ENCODE measurements at places on chromosomes 13 and 19. TPM values are rescaled to one million over a fixed set of nuclear protein-coding genes. Genes with fewer than 3 reads are reported as not detected.

- no peak for DNase-seq
Observed at GRCh38 chr19:55216461-55217198, 7.3 kb upstream of the PTPRH start.

DNA sequence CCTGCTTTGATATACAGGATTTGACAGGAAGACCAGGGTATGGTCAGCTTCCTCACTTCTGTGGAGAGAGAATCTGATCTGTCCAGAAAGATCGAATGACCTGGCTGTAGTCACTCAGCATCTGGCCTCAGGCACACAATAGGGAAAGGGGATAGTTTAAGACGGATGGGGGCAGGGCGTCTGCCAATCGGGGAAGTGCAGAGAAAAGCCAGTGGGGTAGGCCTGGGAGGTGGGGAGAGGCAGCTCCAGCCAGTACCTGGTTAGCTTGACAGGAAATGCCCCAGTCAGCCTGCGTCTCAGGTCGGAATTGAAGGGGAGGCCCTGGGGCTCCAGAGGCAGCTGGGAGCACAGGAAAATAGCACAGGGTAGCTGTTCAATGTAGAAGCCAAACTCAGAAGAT lies 12.4 kb downstream of the ZNF444 start:
- DNase-seq = no peak

GRCh38 chr19:11971041-11971440 lies 6.2 kb downstream of the ZNF763 start:
- no peak for DNase-seq

DNA sequence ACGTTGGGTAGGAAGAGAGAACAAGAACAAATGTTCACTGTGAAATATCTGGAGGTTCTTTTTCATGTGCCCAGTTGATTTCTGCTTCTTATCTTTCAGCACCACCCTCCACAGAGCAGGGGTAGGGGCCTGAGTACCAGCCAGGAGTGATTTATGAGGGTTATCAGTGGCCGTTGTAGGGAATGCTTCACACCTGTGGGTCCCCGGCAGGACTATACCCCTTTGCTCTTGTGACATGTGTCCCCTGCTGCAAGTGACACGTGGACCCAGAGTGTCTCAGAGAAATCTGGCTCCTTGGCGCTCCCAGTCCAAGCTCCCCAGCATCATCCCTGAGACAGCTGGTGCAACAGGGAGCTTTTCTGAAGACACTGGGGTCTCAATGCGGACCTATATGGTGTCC lies 29.7 kb downstream of the SIAH3 start:
- no peak for DNase-seq

DNA sequence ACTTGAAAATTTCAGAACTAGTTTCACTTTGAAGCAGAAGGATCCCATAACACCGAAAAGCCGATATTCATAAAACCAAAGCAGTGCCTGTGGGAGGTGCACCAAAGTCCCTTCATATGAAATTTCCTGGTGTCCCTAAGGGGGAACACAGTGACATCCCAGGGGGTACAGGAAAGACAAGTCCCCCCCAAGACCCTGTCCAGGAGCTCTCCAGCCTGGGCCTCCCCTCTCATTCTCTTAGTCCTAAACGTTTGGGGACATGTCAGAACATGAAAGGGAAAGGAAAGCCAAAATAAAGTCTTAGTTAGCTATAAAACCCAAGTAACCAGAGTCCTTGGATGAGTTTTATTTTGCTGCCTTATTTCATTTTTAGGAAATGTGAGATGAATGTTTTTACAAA lies 56.6 kb downstream of the MRPL57 start:
- DNase-seq = no peak

DNA sequence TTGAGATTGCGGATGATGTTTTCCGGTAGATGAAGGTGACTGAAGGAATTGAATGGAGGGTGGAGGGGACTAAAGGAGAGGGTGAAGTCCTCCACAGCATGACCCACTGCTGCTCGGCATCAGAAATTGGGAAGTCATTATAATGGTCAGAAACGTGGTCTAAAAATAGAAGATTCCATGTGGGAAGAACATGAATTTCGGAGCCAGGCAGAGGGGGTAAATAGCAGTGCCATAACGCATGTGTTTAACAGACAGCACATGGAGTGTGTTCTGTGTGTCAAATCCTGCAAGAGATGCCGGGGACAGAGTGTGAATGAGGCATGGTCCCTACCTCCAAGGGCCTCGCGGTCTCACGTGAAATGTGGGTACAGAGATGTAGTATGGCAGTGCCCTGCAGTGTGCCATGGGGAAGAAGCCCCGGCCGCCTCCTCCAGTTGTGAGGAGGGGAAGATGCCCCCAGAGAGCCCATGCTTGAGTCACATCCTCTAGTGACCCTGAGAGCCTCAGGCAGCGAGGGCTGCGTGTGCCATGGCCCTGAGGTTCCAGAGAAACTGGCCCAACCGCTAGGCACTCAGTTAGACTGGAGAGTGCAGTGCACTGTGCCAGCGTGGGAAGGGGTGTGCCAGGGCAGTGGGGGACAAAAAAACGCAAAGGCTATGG lies 106.1 kb downstream of the COL4A2 start:
- DNase-seq = no peak

DNA sequence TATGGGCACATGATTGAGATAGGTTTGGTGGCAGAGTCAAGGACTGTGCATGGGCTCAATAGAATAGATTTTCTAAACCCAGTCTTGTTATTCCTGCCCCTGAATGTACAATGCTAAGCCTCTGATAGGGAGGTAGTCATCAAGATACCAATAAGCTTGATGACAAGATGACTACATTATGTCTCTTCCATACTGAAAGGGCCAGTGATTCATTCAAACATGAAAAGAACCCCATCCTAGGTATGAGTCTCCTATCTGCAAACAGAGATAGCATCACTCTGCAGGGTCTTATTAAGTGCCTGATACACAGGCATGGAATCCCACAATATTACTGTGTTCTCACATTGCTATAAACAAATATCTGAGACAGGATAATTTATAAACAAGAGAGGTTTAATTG lies 40.3 kb upstream of the UFM1 start:
- no peak for DNase-seq

DNA sequence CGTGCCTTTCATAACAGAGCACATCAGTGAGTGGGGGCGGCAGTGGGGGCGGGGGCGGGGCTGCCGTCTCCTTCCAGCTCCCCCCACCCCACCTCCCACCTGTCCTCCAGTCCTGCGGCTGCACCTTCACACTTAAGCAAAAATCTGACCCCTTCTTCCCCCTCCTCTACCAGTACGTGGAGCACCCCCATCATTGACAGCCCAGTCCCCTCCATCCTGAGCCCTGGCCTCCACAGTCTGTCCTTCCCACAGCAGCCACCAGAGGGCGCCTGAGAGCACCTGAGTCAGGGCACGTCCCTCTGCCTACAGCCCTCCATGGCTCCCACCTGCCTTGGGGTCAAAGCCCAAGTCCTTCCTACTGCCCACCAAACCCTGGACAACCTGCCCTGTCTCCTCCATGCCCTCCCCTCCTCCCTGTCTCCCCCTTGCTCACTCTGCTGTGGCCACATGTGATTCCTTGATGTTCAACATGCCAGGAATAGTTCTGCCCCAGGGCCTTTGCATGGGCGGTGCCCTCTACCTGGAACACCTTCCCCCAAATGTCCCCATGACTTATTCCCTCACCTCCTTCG lies 4.0 kb downstream of the EBI3 start:
- DNase-seq = no peak

DNA sequence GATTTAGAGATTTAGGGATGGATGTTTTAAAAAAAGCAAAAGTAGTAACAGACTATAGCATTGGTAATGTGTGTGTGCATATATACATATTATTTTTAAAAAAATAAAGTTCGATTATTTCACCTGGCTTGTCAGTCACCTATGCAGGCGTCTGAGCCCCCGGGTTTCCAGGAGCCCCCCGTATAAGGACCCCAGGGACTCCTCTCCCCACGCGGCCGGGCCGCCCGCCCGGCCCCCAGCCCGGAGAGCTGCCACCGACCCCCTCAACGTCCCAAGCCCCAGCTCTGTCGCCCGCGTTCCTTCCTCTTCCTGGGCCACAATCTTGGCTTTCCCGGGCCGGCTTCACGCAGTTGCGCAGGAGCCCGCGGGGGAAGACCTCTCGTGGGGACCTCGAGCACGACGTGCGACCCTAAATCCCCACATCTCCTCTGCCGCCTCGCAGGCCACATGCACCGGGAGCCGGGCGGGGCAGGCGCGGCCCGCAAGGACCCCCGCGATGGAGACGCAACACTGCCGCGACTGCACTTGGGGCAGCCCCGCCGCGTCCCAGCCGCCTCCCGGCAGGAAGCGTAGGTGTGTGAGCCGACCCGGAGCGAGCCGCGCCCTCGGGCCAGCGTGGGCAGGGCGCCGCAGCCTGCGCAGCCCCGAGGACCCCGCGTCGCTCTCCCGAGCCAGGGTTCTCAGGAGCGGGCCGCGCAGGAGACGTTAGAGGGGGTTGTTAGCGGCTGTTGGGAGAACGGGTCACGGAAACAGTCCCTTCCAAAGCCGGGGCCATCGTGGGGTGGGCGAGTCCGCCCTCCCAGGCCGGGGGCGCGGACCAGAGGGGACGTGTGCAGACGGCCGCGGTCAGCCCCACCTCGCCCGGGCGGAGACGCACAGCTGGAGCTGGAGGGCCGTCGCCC lies 840 bp upstream of the CCNA1 start:
- no peak for DNase-seq

DNA sequence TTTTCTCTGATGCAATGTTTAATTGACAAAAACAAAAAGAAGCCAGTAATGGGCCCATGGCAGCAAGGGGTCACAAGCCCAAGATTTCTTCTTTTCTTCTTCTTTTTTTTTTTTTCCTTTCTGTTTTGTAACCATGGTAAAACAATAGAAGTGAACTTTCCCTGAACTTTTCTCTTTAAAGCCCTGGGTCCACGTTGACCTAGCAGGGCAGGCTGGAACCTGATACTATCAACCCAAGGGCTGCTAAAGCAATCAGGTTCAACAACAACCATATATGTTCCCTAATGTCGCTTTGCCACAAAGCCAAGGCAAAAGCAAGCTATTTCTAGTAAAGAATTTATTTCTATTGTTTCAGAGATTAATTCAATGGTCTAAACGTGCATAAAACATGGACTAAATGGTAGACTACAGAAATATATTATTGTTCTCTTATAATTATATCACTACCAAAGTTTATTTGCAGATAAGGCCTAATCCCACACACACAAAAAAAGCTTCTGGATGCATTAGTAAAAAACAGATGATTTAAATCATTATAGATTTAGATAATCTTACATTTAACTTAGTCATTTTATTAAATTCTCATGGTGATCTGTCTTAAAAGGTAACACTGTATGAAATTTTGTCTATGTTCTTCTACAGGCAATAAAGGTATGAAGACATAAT lies 153.9 kb downstream of the DACH1 start:
- no peak for DNase-seq

DNA sequence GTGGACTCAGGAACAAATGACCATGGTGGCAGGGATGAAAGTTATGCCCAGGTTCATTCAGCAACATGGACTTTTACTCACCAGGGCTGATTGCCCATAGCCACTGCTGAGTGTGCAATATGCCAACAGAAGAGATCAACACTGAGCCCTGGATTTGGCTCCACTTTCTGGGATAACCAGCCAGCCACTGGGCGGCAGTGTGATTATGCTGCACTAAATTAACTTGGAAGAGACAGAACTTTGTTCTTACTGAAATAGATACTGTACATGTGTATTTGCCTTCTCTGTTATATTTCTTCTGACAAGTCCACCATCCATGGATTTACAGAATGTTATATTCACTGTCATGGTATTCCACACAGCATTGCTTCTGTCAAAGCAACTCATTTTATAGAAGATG lies 257.4 kb downstream of the TDRD3 start:
- no peak for DNase-seq

GRCh38 chr19:54096617-54097106 lies 3.9 kb downstream of the OSCAR start:
- no peak for DNase-seq

GRCh38 chr13:79943346-79944023 lies 397.4 kb downstream of the SPRY2 start:
- DNase-seq = no peak

DNA sequence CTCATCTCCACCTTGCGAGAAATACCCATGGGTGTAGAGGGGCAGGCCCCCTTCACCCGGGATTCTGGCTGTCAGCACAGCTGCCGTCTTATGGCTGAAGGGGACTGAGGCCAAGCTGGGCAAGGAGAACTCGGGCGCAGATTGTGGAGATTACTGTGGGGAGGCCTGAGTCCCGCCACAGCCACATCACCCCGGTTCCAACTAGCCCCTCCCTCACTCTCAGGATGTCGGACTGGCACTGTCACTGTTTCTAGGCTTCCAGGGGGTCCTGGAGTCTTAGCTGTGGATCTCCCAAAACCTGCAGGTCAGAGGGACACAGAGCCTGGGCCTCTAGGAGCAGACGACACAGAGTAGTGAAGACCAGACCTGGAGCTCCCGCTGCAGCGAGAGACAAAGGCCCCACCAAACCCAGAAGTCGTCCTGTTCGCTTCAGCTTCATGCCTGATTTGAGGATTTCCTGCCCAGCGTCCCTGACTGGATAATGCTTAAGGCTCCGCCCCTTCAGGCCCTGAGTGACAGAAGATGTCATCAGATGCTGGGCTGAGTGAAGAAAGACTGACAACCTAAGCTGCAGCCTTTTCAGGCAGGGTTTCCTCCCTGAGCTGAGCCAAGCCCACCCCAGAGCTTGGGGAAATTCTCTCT lies 55.8 kb downstream of the ZNF93 start:
- no peak for DNase-seq

GRCh38 chr19:40663695-40664692 lies 26.5 kb downstream of the NUMBL start:
- no peak for DNase-seq

DNA sequence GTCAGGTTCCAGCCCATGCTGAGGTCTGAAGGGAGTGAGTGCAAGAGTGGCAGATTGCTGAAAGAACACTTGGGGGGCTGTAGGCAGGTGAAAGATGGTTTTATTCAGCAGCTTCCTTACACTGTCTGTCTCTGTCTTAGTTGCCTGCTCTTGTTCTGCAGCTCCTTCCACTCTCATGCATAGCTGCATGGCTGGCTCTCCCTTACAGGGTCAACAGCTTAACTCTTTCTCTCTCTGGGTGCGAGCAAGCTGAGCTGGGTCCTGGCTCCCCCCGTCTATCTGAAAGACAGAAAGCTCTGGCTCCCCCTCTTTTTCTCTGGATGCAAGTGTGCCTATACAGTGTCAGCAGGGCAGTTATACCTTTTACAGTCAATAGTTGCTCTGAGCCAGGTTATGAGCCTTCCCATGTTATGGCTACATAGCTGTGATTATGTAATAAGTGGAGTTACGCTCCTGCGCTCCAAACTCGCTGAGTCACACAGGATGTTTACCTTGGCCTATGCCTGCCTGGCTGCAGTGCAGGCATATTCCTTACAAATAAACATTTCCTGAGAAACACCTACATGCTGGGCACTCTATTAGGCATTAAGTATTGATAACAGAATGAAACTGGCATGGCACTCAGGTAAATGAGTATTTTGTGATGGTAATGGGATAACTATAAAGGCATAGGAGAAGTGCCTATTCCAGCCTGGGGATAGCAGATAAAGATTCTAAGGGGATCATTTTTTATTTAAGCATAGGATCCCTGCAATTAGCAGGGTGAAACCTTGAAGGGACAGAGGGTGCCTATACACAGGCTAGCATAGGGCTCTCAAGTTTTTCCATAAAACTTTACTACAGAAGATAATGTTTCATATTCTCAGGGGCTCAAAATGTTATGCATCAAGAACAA lies 826.9 kb upstream of the PCDH9 start:
- DNase-seq = no peak

Gene MTRF1
- 7.7 TPM for total RNA-seq

Gene KCNK6
- 14.3 TPM for total RNA-seq

Gene FFAR3
- total RNA-seq = 1.4 TPM

Gene SRRM5
- 0.22 TPM for total RNA-seq

Gene SOX1
- not detected for total RNA-seq

Gene PRSS57
- not detected for total RNA-seq

Gene TMEM221
- not detected for total RNA-seq

Gene RDH8
- not detected for total RNA-seq

Gene LILRB2
- total RNA-seq = 14.4 TPM

Measured in mesenteric fat pad (tissue), 1 donor.